Small intestine (tissue), 16 donors: ENCODE measurements at places on chromosomes 13 and 19. TPM values are rescaled to one million over a fixed set of nuclear protein-coding genes. Genes with fewer than 3 reads are reported as not detected.

DNA sequence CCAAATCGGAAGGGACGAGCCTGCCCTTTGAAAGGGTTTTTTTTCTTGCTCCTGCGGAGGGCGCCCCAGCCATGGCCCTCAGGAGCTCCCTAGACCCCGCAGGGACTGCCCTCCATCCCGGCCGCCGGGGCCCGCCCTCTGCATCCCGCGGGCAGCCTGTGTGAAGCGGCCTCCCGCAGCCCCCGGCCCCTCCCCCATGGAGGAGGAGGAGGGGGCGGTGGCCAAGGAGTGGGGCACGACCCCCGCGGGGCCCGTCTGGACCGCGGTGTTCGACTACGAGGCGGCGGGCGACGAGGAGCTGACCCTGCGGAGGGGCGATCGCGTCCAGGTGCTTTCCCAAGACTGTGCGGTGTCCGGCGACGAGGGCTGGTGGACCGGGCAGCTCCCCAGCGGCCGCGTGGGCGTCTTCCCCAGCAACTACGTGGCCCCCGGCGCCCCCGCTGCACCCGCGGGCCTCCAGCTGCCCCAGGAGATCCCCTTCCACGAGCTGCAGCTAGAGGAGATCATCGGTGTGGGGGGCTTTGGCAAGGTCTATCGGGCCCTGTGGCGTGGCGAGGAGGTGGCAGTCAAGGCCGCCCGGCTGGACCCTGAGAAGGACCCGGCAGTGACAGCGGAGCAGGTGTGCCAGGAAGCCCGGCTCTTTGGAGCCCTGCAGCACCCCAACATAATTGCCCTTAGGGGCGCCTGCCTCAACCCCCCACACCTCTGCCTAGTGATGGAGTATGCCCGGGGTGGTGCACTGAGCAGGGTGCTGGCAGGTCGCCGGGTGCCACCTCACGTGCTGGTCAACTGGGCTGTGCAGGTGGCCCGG, 815 bp downstream of the MAP3K10 start:
- DNase-seq: peak; percentile 52

DNA sequence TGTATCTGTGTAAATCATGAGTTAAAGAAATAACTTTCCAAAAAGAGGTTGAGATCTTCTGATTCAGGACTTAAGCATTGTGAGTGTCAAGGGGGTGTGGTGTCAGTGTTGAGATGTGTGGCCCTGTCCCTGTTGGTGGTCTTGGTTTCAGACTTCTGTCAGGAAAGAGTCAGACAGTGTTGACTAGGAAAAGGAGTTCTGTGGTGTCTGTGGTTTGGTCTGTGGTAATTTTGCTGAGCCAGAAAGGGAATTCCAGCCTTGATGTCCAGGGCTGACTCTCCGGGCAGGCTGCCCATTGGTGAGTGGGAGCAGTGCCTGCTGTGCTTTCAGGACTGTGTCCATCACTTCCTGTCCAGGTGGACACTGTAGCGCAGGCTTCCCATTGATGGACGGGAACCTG, 39.8 kb upstream of the IGFL4 start:
- DNase-seq: no peak

DNA sequence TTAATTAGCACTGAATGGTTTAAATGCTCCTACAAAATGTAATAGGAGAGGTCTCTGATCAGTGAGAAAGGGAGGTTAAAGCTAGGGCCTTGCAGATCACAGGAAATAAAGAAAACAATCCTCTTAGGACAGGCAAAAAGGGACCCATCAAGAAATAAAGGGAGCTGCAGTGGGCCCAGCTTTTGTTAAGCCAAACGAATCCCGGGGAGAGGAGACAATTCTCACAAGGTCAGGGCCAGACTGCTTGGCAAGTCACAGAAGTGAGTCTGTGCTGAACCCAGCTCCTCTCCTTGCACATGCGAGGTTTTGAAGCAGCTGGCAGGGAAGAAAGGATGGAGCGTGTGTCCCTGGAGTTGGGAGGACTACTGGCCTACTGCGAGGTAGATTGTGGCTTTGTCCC, 285.8 kb downstream of the COG6 start:
- DNase-seq: no peak

GRCh38 chr19:52896431-52897137, 851 bp downstream of the ZNF320 start:
- peak; percentile 75 for DNase-seq

Gene ZNF221
- 3.6 TPM for polyA plus RNA-seq
